ENCODE measurements at places on chromosomes 5 and 9. TPM values are rescaled to one million over a fixed set of nuclear protein-coding genes. Genes with fewer than 3 reads are reported as not detected.

GRCh38 chr9:127172066-127172707 lies 49.8 kb upstream of the ANGPTL2 start:
- no peak for DNase-seq

DNA sequence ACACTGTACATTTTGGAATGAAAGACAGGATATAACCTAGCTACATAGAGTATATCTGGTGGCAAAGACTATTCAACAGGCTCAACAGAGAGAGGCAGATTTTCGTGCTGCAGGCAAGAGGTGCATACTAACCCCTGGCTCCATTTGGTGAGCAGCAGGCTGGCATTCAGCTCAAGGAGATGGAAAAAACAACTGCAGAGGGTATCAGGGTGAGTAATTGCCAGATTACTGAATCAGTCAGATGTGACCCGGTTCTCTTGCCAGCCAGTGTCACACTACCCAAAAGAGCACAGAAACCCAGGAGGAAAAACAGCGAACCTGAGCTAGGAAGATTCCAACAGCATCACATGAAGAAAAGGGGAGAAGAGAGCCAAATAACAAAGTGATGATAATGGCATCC lies 130.4 kb upstream of the PRLR start:
- DNase-seq: no peak

Gene TMC1
- 0.27 TPM for total RNA-seq

Gene MELK
- 0.13 TPM for total RNA-seq

Gene NR2F1
- 0.73 TPM for total RNA-seq

GRCh38 chr5:178283520-178283919 lies 50.9 kb upstream of the PHYKPL start:
- no peak for DNase-seq

Gene BTNL3
- total RNA-seq: not detected

- DNase-seq: no peak
Observed at GRCh38 chr5:88677376-88677895, 205.5 kb downstream of the MEF2C start.

Gene ADAMTS16
- total RNA-seq: not detected

DNA sequence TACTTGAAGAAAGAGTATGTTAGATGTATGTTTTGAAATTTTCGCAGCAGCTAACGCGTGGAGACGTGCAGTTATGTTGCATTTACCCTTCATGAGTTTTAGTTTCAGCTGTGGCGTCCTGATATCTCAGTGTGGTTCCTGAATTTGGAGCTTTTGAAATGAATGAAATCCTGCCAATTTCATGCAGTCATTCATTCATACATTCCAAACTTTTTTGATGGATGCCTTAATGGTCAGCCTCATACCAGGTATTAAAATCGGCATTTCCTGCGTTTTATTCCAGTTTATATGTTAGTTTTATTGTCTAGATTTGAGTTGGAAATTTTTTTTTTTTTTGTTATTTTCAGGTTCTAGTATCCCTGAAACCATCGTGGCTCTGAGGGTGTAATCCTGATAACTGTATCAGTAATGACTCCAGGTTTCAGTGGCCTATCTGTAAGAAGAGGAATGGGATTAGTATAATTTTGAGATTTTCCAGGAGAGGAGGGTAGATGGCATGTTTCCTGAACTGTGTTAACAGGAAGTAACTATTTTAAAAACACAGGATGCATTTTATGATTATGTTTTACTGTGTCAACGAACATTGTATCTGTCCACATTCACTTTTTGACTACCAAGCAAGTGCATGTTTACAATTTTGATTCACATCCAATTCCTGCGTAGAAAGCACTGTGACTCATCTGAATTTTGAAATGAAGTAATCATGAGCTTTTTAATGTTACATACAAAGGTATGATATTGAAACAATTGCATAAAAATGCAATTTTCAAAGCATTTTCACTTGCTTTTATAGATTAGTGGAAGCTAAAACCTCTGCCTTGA lies 1.0 kb downstream of the FOCAD start:
- DNase-seq: no peak

GRCh38 chr5:64691291-64691690 lies 988 bp downstream of the SHISAL2B start:
- DNase-seq: no peak
